Stimulated activated CD4-positive, alpha-beta T cell treated with anti-CD3 and anti-CD28 coated beads, TNF-alpha, amount 100 ng/mL, for 48 hours (primary cell): ENCODE measurements at places on chromosomes 16 and 17.

GRCh38 chr16:64410306-64410705, 711.6 kb downstream of the CDH11 start:
- no peak for DNase-seq

- DNase-seq, result no peak
These were observed 57.0 kb downstream of the PITPNC1 start for GRCh38 chr17:67434061-67434525.

- no peak for DNase-seq
These were observed 358.7 kb upstream of the MAF start for GRCh38 chr16:79959226-79959625.

- no peak for DNase-seq
These were observed 13.1 kb downstream of the ADCY7 start for GRCh38 chr16:50279504-50279865.

DNA sequence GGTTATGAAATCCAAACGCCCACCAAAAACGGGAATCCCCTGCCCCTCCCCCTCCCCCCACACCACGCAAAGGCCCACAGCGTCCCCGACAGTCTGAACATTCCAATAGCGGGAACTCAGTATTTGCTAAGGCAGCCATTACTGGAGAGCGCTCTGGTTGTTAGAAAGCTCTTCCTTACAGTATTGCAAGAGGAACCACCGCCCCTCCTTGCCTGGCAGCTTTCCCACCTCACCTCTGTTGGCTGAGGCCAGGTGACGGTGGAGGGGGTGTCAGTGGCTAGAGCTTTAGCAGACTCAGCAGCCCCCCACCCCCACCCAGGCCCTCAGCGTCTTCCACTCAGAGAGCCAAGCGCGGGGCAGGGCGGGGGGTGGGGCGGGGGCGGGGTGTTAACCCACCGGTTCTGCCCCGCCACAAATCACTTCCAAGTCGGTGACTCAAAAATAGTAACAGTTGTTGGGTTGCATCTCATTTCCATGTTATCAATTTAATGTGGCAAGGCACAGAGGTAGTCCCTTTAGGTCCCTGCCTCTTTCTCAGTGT, 2.2 kb upstream of the PLEKHH3 start:
- no peak for DNase-seq

- no peak for DNase-seq
These were observed 7.3 kb downstream of the KRT37 start for GRCh38 chr17:41417127-41417526.

DNA sequence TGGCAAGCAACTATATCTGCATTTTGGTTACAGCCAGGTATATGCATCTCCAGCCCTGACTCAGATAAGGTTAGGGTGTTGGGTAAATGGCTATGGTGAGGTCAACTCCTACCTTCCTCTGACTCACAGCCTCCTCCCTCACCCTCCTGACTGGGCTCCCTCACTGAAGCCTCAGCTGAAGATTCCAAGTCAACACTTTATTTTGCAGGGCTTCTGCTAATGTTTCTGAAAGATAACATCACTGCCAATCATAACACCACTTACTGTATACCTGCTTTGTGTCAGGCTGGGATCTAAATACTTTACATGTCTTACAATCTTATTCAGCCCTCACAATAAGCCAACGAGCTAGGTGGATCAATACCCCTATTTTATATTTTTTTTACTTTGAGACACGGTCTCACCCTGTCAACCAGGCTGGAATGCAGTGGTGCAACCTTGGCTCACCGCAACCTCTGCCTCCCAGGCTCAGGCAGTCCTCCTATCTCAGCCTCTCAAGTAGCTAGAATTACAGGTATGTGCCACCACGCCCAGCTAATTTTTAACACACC, 47.8 kb upstream of the GCSH start:
- DNase-seq, result no peak

DNA sequence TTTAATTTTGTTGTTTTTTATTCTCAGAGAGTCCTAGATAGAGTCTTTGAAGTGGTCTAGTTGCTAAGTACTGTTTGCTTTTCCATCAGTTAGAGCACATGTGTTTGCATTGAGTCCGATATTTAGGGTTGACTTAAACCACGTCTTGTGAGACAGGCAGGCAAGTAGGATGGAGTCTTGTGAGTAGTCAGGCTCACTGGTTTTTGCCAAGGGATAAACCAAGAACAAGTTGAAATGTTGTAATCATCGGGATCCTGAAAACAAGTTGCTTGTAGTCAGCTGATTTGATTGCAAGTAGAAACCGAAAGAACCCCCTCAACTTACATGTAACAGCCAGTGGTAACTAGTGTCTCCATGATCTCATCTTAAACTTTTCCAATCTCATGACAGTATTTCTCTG, 17.2 kb downstream of the ATP6V0A1 start:
- no peak for DNase-seq

DNA sequence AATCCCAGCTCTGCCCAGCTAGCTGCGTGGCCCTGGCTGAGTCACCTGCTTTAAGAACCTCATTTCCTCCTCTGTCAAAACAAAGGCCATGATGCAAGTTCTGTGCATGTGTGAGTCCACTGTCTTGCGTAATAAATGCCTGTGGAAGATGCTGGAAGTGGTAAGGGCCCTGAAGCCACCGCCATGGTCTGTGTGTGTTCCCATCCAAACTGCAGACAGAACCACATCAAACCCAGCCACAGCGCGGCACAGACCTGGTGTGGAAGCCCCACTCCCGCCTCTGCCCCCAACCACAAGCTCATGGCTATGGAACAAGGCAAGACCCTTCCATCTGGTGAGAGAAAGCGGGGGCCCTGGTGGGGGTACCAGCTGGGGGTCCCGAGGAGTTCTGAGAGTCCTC, 26.0 kb downstream of the NECAB2 start:
- DNase-seq, result no peak

- no peak for DNase-seq
These were observed 8.0 kb upstream of the MYH2 start for GRCh38 chr17:10557422-10557821.

- no peak for DNase-seq
These were observed 8.7 kb downstream of the NUP88 start for GRCh38 chr17:5410594-5411272.

DNA sequence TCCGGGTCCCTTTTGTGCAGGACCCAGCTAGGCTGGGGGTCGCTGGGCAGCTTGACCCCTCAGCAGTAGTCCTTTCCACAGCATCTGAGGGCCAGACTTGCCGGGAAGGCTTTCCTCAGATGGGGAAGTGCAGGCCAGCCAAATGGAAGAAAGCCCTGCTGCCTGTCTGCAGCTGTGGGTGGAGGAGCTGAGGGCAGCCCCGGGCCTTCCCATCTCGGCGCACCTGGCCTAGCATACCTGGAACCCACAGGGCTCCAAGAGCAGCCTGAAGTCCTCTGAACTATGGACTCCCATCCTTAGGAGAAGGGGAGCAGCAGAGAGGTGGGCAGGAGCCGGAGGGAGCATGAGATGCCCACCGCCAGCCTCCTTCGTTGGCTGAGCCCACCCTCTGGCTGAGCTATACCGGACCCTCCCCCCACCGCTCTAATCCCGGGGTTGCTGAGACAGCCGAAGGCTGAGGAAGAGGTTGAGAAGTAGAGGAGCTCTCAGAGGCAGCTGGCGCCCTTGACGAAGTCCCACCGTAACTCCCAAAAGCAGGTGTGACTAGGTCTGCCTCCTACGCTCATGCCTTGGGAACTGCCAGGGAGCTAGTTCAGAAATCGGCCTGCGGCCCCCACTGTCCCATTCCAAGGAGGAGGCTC, 13.2 kb downstream of the UBALD2 start:
- no peak for DNase-seq

- DNase-seq, result no peak
These were observed 85.7 kb upstream of the XYLT1 start for GRCh38 chr16:17556276-17557052.

GRCh38 chr17:61203671-61204131, 195.9 kb upstream of the TBX2 start:
- DNase-seq, result no peak

GRCh38 chr17:20852990-20853370, 189.8 kb downstream of the USP22 start:
- no peak for DNase-seq

DNA sequence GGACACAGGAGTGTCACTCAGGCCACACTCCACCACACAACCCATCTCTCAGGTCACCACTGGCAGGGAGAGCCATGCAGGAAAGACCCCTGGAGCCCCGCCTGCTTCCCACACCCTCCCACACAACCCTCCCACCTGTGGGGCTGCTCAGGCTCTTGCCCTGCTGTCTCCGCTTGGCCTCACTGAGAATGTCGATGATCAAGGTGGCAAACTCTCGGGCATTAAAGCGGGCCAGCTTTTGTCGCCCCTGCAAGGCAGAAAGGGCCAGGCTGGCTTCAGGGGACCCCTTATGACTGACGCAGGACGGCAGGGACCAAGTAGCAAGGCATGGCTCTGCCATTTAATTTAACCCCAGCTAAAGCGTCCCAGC, 8.5 kb downstream of the TP53I13 start:
- no peak for DNase-seq

GRCh38 chr17:14211246-14211645, 25.4 kb downstream of the CDRT15 start:
- no peak for DNase-seq

DNA sequence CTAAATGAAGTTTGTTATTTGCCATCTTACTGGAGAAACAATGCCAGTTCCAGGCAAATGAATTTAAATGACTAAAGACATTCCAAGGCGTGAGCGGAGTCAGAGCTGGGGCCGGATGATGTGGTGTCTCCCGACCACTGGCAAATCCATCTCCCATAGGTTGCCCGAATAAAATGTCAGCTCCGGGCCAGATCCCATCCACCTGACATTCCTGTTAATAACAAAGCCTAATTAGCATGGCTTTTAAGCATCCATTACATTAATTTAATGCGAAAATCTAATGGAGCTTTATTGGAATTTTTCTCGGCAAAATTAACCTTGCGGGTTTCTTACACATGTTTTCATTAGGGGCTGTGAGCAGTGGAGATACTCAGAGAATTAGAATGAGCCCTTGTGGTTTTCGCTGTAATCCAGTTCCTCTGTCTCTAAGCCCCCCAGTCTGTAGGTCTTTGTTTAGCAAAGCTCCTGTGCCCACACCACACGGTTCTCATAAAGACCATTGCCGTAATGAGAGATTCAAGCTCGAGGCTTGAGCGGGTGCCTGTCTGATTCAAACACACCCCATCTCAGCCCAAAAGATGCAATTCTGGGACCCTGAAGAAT, 123.3 kb downstream of the CCT6B start:
- DNase-seq, result no peak

DNA sequence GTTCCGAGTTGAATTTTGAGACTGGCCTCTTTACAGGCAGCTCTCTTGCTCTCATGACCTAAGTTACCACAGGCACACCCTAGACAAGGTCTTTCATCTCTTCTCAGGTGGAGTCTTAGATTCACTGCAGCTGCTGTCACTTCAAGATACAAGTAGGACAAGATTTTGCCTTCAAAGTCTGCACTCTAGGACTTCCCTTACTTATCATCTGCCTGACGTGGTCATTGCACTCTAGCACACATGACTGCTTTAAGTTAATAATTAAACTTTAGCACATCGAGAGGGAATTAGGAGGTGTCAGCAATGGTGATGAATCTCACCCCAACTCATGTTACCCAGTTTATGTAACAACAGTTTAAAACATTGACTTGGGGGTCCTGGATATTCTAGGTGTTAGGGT, 25.6 kb downstream of the RNF135 start:
- DNase-seq, result no peak

DNA sequence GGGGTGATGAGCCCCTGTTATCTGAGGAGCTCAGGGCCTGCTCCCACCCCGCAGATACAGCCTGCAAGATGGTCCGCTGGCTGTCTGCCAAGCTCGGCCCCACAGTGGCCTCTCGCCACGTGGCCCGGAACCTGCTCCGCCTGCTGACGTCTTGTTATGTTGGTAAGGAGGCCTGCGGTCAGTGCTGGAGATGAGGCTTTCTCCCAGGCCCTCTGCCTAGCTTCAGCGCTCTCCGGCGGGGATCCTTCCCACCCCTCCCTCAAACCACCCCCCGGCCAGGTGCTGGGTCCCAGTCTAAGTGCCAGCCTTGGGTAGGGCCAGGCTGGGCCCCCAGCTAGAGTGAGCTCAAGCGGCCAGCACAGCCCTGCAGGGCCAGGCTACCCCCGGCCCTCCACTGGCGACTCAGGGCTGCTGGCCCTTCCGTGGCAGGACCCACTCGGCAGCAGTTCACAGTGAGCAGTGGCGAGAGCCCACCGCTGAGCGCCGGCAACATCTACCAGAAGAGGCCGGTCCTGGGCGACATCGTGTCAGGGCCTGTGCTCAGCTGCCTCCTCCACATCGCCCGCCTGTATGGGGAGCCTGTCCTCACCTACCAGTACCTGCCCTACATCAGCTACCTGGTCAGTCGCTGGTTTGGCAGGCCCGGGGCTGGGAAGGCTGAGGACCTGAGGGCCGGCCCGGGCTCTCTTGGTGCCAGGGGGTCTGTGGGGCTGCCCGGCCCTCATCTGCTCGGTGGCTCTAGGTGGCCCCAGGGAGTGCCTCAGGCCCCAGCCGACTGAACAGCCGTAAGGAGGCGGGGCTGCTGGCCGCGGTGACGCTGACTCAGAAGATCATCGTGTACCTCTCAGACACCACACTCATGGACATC, 6.1 kb downstream of the WDR81 start:
- DNase-seq, result no peak

DNA sequence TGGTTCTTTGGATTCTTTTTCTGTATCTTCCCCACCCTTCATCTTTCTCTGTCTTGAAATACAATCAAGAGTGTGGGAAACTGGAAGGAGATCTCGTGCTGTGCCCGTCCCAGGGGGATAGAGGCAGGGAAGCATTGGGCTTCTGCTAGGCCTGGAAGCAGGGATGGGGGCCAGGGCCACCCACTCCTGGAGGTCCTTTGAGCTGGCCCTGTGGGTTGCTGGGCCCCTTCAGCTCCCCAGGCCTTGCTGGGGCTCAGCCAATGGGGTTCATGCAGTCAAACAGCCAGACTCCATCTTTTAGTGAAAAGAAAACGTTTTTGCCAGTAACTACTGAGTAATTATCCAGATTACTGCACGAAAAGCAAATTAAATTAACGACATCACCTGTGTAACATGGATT, 67.8 kb downstream of the CCDC182 start:
- no peak for DNase-seq

GRCh38 chr16:64132759-64133361, 989.0 kb downstream of the CDH11 start:
- DNase-seq, result no peak

GRCh38 chr17:59786536-59787319, 79.3 kb downstream of the VMP1 start:
- DNase-seq, result peak; percentile 62
